ENCODE measurements at places on chromosomes 6 and 20. TPM values are rescaled to one million over a fixed set of nuclear protein-coding genes. Genes with fewer than 3 reads are reported as not detected.
A peak's percentile ranks its signal among the peaks of the same experiment; 100 is the strongest.

DNA sequence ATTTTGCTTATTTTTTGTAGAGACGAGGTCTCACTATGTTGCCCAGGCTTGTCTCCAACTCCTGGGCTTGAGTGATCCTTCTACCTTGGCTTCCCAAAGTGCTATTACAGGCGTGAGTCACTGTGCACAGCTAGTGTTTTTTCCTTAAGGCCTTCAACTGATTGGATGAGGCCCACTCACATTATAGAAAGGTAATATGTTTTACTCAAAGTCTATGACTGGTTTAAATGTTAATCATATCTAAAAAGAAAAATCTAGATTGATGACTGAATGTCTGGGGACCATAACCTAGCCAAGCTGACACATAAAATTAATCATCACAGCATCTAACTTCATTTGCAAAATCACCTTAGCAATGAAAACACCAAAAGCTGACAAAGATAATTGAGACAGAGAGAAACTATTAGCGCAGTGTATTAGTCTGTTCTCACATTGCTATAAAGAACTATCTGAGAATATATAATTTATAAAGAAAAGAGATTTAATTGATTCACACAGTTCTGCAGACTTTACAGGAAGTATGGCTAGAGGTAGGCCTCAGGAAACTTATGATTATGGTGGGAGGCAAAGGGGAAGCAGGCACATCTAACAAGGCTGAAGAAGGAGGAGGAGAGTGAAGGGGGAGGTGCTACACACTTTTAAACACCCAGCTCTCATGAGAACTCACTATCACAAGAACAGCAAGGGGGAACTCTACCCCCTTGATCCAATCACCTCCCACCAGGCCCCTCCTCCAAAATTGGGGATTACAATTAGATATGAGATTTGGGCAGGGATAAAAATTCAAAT is 66.8 kb upstream of the ARHGAP18 start:
- H3K4me3 ChIP-seq, result no peak overlapping the region
- H3K36me3 ChIP-seq, result no peaks in the 10 kb centered on the region
- H3K4me1 ChIP-seq, result no peaks in the 10 kb centered on the region
- no peak for DNase-seq
- H3K27me3 ChIP-seq, result no peaks in the 10 kb centered on the region
- H3K27ac ChIP-seq, result no peak overlapping the region

DNA sequence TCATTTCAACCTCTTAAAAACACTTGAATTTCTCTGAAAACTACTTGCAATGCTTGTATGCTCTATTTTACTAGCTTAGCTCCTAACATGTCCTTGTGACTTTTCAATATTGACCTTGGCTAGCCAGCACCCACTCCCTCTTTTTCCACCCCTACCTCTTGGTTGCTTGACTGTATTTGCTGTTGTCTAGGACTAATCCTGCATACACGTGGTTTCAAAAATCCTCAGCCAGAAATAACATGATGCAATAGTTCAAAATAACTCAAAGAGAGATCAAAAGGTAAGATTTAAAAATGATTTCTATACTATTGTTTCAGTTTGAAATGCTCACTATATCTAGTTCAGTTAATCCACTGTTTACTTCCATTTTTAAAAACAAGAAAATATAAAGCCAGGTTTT is 102.3 kb upstream of the TBX18 start:
- DNase-seq, result no peak
- no peaks in the 10 kb centered on the region for H3K36me3 ChIP-seq

- H3K4me3 ChIP-seq, result no peak overlapping the region
- H3K27ac ChIP-seq, result peak overlapping the region; percentile 24
- H3K36me3 ChIP-seq, result no peaks in the 10 kb centered on the region
Observed at GRCh38 chr6:13395272-13396237, 67.2 kb upstream of the TBC1D7 start.

DNA sequence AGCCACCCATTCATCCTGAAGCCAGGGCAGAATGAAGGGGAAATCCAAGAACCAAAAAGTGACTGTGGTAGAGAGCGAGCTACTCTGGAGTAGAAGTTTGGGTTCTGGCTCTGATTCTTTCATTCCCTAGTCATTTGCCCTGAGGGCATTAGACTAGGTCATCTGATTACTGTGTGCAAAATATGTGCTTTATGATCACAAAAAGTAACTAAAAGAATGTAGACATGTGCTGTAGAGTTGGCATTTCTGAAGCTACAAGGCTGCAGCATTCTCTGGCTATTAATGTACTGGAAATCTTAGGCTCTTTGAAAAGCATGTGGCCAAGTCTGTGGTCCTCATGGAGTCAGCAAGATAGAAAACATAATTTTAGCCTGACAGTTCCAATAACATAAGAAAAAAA is 94.2 kb downstream of the TBC1D7 start:
- no peaks in the 10 kb centered on the region for H3K27me3 ChIP-seq
- no peak overlapping the region for H3K4me3 ChIP-seq
- H3K27ac ChIP-seq, result no peak overlapping the region
- DNase-seq, result no peak
- H3K4me1 ChIP-seq, result no peaks in the 10 kb centered on the region
- no peaks in the 10 kb centered on the region for H3K36me3 ChIP-seq

- no peak for DNase-seq
- H3K4me3 ChIP-seq, result no peak overlapping the region
- H3K4me1 ChIP-seq, result no peaks in the 10 kb centered on the region
- no peak overlapping the region for H3K27ac ChIP-seq
- no peaks in the 10 kb centered on the region for H3K27me3 ChIP-seq
Observed at GRCh38 chr6:39731565-39731964, 6.4 kb upstream of the KIF6 start.

- no peak overlapping the region for H3K4me3 ChIP-seq
- H3K4me1 ChIP-seq, result no peaks in the 10 kb centered on the region
- H3K36me3 ChIP-seq, result no peaks in the 10 kb centered on the region
- no peak overlapping the region for H3K27ac ChIP-seq
Observed at GRCh38 chr6:149347067-149347466, 29.6 kb downstream of the TAB2 start.

- H3K4me3 ChIP-seq, result no peak overlapping the region
- peak; percentile 51 for DNase-seq
- H3K36me3 ChIP-seq, result no peaks in the 10 kb centered on the region
- H3K27me3 ChIP-seq, result no peaks in the 10 kb centered on the region
Observed at GRCh38 chr20:38290829-38291814, 12.8 kb upstream of the BPI start.

DNA sequence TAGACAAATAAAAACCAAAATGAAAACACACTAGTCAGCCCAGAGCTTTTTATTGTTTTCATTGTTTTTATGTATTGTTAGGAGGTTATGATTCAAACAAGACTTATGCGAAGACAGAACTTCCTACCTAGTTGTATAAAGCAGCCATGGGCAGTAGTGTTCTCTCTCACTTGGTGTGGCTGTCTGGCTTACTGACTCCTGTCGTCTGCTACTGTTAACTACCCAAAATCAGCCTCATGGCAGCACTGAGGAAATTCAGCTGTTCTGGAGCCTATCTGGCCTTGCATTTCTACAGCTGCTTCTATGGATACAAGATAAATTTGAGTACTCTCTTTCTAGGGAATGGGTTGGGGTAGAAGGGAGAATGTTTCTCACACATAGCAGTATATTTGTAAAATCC is 20.4 kb downstream of the VTA1 start:
- H3K36me3 ChIP-seq, result no peaks in the 10 kb centered on the region
- no peak for DNase-seq
- H3K4me3 ChIP-seq, result no peak overlapping the region

DNA sequence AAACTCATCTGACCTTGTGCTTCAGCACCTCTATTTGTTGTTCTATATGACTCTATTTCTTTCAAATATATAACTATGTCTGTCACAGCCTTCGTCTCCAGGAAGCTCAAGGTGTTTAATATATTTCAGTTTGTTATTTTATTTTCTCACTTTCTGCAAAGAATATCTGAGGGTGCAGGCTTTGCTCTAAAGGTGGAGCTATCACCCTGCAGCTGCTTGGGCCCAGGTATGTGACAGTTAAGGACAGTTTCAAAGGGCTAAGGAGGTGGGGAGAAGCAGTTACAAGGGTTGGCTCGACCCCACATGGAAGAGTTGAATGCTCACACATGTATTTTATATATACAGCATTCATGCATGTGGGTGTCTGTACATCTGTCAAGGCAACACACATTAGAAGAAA is 405.6 kb downstream of the BTBD9 start:
- no peaks in the 10 kb centered on the region for H3K36me3 ChIP-seq
- no peak overlapping the region for H3K4me3 ChIP-seq
- no peak for DNase-seq
- H3K4me1 ChIP-seq, result no peaks in the 10 kb centered on the region

GRCh38 chr6:32472781-32473375 is 33.2 kb downstream of the HLA-DRA start:
- H3K27ac ChIP-seq, result peak overlapping the region; percentile 66
- H3K4me1 ChIP-seq, result no peaks in the 10 kb centered on the region
- H3K36me3 ChIP-seq, result no peaks in the 10 kb centered on the region
- H3K27me3 ChIP-seq, result no peaks in the 10 kb centered on the region

Gene NHSL1
- 13.9 TPM for polyA plus RNA-seq

Gene COL12A1
- polyA plus RNA-seq, result 4.7 TPM

Gene OOEP
- polyA plus RNA-seq, result not detected

Gene GHRH
- not detected for polyA plus RNA-seq

Gene SLC22A1
- polyA plus RNA-seq, result 0.23 TPM

Gene RIOK1
- polyA plus RNA-seq, result 7.0 TPM

Gene GABRR1
- polyA plus RNA-seq, result not detected

Gene SLC52A3
- polyA plus RNA-seq, result 3.4 TPM

Gene TBCC
- polyA plus RNA-seq, result 19.7 TPM

Gene C6orf47
- polyA plus RNA-seq, result 30.9 TPM

Gene SDHAF4
- polyA plus RNA-seq, result 7.4 TPM

Gene DDX39B
- 193 TPM for polyA plus RNA-seq
